ENCODE measurements at places on chromosomes 2 and 18.

DNA sequence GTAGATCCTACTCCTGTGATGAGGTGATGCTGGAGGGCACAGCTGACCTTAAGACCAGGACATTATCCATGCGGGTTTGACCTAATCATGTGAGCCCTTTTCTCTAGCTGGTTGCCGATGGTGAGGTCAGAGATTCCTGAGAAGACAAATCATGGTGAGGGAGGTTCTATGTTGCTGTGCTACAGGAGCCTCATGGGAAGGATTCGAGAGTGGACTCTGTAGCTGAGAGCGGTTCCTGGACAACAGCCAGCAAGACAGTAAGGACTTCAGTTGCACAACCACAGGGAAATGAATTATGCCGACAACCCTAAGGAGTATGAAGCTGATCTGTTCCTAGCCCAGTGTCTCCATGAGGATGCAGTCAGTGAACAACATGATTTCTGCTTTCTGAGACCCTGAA is 80.4 kb downstream of the EPB41L3 start:
- no peak for DNase-seq

DNA sequence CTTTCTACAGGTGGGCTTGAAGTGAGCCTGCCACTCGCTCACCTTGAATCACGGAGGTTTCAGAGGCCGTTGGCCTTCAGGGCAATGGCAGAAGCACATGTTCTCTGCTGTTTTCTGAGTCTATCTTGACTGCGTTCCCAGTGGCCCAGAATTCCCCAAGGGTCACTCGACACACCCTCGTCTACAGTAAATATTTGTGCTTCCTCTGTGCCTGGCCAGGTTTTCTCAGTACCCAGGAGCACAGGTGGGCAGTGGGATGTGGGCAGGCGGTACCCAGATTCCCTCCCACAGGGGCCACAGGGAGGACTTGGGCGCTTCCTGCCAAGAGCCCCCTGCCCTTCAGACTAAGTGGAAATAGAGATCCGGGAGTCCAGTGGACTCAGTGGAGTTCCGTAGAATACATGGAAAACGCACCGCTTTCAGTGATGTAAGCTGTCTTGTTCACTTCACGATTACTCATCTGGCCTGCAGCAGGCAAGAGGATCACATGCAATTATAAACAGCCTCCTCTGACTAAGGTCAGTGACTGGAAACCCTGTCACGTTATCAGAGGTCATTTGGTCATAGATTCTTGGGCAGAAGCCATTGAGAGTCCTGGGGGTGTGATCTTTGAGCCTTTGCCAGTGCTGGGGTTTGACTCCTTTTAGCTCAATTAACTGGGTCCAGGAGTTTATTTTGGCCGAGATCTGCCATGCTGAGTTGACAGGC is 179.8 kb downstream of the NEDD4L start:
- no peak for DNase-seq

GRCh38 chr2:157789256-157789655 is 86.9 kb downstream of the ACVR1 start:
- DNase-seq = no peak

- DNase-seq = no peak
Observed at GRCh38 chr2:231960810-231961348, 634 bp upstream of the DIS3L2 start.

DNA sequence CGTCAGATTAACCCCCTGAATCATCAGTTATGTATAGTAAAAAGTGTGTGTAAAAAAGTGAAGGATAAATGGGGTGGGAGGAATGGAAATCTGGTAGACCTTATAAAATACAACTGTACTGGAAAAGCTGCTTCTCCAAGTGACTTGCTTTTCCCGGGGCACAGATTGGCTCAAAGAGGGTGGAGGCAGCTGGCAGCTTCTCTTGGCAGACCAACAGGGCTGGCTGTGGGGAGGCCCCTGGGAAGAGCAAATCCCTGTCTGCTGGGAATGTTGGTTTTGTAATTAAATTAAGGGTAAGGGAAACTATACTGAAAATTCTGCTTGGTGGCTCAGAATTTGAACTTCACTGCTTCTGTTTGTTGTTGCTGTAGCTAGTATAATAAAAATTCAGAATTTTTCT is 154.2 kb upstream of the DLX2 start:
- DNase-seq = no peak

- DNase-seq = no peak
Observed at GRCh38 chr2:219650426-219651248, 23.2 kb downstream of the SLC4A3 start.

- DNase-seq = no peak
Observed at GRCh38 chr2:109124982-109125592, 3.9 kb upstream of the SH3RF3 start.

DNA sequence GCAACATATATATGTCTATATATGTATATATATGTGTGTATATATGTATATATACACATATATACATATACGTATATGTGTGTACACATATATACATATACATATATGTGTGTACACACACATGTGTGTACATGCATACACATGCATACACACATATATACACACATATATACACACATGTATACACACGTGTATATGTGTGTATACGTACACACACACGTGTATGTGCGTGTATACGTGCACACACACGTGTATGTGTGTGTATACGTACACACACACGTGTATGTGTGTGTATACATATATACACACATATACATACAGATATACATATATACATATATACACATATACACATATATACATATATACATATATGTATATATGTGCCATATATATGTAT is 89.4 kb downstream of the SPHKAP start:
- no peak for DNase-seq

- peak; percentile 68 for DNase-seq
Observed at GRCh38 chr2:230219419-230220331, at the start of gene SP110. Gene SP110, minus strand, starts transcription at chr2:230219984. Its CDS starts 3,057 bp downstream, at chr2:230216927.

GRCh38 chr2:130966149-130966774 is 127.0 kb downstream of the FAM168B start:
- no peak for DNase-seq

GRCh38 chr2:4715065-4715464 is 977.1 kb upstream of the SOX11 start:
- no peak for DNase-seq

DNA sequence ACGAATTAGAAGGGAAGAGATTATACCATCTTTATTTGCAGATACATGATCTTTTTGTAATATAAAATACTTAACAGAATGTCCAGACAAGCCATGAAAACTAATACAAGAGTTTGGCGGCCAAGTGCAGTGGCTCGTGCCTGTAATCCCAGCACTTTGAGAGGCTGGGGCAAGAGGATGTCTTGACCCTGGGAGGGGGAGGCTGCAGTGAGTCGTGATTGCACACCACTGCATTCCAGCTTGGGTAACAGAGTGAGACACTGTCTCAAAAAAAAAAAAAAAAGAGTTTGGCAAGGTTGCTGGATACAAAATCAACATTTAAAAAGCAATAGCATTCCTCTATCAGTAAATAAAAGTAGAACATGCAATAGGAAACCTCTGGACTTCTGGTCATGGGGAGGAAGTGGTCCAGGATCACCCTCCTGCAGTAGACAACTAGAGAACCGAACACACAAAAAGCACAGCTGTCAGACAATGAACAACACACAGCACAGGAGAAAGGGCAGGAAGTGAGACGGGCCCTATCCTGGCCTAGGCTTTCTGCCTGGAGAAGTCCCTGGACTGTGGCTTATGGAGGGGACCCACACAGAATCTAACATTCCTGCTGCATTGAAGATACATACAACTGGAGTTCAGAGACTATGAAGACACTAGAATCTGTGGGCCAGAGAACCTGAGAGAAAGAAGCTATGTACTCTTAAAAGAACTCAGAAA is 118.9 kb upstream of the ARL4C start:
- DNase-seq = no peak

GRCh38 chr2:101356521-101356920 is 30.8 kb downstream of the CREG2 start:
- DNase-seq = no peak

DNA sequence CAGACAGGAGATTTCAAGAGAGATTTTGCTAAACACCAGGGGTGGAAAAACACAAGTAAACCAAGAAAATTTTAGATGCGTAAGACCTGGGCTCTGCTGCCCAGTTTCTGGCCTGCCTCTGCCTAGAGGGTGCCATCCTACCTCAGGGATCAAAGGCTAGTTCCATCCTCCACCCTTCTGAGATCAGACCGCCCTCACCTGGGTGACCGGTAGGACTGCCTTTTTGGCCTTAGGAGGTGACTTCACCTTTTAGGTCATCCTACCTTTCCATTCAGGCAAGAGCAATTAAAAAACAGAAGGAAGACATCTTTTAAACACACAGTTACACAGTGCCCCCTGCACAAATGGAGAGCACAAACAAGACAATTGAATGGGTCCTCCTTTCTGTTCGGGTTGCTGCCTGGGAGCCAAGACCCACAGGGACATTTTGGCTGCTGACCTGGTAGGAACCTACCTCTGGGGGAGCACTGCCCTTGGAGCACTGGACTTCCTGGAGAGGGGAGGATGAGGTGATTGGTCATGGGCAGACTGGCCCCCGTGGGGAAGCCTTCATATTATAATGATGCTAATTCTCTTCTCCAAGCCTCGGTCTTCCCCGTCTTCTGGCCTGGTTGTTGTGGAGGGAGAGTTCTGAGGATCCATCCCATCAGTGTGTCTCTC is 3.1 kb downstream of the PSD4 start:
- DNase-seq = no peak

DNA sequence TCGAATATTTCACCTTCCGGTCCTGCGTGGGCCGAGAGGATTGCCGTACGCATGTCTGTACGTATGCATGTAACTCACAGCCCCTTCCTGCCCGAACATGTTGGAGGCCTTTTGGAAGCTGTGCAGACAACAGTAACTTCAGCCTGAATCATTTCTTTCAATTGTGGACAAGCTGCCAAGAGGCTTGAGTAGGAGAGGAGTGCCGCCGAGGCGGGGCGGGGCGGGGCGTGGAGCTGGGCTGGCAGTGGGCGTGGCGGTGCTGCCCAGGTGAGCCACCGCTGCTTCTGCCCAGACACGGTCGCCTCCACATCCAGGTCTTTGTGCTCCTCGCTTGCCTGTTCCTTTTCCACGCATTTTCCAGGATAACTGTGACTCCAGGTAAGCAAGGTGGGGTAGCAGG is at the start of gene SERPINB5:
SERPINB5 (plus strand) TSS at position 291 of the 400 bp plus-strand sequence. CDS start 7,471 bp downstream, outside the sequence.
- DNase-seq = no peak

DNA sequence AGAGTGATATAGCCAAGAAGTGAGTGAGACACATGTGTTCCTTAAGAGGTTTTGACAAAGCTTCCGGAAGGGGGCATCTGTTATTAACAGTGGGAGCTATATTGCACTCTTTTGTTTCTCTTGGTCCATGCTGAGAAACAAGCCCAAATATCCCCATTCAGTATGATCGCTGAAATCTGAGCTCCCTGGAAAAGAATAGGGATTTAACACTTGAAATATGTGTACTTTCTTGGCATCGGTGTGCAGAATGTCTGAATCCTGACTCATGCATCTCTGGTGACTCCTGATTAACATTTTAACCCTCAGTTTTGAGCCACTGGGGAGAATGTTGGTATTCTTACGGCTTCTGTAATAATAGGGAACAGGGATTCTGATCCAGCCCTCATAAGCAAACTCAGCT is 448.1 kb downstream of the TSN start:
- no peak for DNase-seq

- no peak for DNase-seq
Observed at GRCh38 chr18:78889250-78889649, 90.4 kb upstream of the SALL3 start.

DNA sequence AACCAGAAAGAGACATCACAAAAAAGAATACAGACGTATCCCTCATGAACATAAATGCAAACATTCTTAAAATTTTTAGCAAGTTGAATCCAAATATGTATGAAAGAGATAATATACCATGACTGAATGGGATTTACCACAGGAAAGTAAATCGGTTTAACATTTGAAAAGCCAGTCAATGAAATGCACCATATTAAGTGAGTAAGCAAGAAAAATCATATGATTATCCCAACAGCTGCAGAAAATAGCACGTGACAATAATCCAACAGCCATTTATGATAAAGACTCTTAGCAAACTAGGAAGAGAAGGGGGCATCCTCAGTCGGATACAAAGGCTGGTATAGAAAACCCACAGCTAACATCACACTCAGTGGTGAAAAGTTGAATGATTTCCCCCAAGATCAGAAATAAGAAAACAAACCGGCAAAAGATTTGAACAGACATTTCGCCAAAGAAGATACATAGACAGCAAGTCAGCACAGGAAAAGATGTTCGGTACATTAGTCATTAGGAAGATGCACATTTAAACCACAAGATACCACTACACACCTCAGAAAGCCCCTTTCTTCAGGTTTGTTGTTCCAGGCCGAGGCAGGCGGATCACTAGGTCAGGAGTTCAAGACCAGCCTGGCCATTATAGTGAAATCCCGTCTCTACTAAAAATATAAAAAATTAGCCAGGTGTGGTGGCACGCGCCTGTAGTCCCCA is 144.3 kb downstream of the INHBB start:
- DNase-seq = no peak

GRCh38 chr2:63118821-63119220 is 68.2 kb downstream of the OTX1 start:
- no peak for DNase-seq

- no peak for DNase-seq
Observed at GRCh38 chr2:156331572-156332283, 793 bp downstream of the NR4A2 start.

DNA sequence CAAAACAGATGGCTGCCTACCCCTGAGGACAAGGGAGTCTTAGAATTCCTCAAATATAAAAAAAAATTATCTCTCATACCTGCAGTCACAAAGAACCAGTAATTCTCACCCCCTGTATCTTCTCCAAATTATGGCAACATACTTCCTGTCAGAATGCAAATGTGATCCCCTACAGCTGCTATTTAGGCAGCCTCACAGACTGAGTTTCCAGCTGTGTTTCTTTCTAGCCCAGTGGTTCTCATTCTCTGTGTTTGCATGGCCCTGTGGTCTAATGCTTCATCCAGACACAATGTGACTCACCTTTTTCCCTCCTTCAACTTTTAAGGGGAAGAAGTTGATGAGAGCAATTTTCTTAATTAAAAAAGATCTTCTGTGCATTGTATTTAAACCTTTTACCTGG is 726.3 kb downstream of the TSN start:
- no peak for DNase-seq

- no peak for DNase-seq
Observed at GRCh38 chr2:20549691-20550348, 101.1 kb downstream of the HS1BP3 start.

Measured in stimulated activated CD8-positive, alpha-beta memory T cell treated with anti-CD3 and anti-CD28 coated beads, Interleukin-15, amount 100 ng/mL, for 48 hours (primary cell).